ENCODE measurements at places on chromosomes 12 and 14. TPM values are rescaled to one million over a fixed set of nuclear protein-coding genes. Genes with fewer than 3 reads are reported as not detected.

GRCh38 chr12:34346372-34347034, 324.2 kb downstream of the ALG10 start:
- DNase-seq = no peak

DNA sequence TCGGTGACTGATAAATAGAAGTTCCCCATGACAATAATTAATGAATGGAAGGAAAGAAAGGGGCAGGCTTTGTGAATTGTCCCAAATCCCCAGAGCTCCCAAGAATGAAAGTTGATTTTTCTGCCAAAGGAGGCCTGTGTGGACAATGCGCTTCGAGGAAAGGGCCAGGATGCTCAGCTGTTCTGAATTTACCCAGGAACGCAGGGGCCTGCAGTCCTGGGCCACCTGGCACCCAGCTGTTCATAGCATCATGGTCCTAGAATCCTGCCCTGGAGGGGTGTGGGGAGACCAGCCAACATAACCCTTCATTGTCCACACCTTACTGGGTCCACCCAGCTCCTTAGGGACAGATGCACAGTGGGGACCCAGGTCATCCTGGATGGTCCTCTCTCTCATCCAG, 587.5 kb downstream of the BCL11B start:
- DNase-seq = no peak

- no peak for DNase-seq
These were observed 63.6 kb upstream of the DLK1 start for GRCh38 chr14:100662879-100663760.

GRCh38 chr14:32013083-32013482, 64.0 kb upstream of the ARHGAP5 start:
- DNase-seq = no peak

Gene PPFIBP1
- 6.8 TPM for polyA plus RNA-seq

Gene BEST3
- polyA plus RNA-seq = not detected

Gene MLH3
- 15.1 TPM for polyA plus RNA-seq

DNA sequence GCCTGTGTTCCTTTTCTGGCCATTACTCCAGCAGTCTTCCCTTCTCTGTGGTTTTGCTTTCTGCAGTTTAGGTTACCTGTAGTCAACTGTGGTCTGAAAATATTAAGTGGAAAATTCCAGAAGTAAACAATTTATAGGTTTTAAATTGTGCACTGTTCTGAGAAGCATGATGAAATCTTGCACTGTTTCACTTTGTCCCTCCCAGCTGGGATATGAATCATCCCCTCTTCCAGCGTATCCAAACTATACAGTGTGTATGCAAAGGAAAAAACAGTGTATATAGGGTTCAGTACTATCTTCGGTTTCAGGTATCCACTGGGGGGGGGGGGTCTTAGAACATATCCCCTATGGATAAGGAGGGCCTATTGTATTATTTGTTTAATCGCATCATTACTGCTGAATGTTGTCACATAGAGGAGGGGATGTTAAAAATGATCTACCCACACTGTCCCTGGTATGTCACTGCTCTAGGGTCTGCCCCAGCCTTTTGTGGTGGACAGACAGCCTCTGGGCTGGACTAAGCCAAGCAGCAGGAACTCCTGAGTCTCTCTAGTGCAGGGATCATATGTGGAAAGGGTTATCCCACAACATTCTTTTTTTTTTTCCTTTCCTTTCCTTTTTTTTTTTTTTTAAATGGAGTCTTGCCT, 109.1 kb upstream of the MAX start:
- no peak for DNase-seq

DNA sequence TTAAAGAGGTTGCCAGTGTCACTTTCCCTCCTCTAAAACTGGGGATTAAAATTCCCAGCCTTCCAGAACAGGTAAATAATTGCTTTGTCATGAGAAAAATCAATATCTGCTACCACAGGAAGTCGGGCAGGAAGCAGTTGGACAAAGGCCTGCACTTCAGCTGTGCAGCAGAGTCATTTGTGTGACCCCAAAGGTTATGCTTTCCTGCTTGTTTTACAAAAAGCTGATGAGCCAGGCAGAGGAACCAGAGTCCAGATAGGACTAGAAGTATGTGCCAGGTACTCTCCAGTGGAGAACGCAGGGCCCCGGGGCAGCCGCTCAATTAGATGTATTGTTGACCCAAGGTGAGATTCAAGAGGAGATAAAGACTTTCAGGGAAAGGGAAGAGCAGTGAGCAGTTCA, 117.1 kb upstream of the FRMD6 start:
- DNase-seq = no peak

Gene FGF23
- not detected for polyA plus RNA-seq

Gene KRT73
- polyA plus RNA-seq = not detected

Gene ACOT4
- 2.8 TPM for polyA plus RNA-seq

Gene TPPP2
- not detected for polyA plus RNA-seq

DNA sequence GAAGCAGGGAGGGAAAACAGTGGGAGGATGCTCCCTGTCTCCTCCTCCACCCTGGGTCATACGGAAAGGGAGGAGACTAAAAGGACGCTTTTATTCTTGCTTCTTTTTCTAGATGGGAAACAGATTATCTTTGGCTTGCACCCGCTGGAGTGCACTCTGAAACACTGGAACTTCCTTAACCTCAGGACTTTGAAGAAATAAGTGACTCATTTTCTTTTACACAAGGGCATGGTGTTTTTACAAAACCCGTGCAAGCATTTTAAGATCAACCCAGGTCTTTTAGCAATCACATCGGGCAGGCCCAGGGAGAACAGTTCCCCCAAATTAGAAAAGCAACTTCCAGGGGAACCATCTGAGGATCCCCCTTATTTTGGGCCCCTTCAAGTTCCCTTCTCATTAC, 80.9 kb upstream of the TSPAN11 start:
- no peak for DNase-seq

- no peak for DNase-seq
These were observed 116.7 kb downstream of the CACNA1C start for GRCh38 chr12:2169489-2169888.

Gene CLEC4C
- polyA plus RNA-seq = 1.9 TPM

DNA sequence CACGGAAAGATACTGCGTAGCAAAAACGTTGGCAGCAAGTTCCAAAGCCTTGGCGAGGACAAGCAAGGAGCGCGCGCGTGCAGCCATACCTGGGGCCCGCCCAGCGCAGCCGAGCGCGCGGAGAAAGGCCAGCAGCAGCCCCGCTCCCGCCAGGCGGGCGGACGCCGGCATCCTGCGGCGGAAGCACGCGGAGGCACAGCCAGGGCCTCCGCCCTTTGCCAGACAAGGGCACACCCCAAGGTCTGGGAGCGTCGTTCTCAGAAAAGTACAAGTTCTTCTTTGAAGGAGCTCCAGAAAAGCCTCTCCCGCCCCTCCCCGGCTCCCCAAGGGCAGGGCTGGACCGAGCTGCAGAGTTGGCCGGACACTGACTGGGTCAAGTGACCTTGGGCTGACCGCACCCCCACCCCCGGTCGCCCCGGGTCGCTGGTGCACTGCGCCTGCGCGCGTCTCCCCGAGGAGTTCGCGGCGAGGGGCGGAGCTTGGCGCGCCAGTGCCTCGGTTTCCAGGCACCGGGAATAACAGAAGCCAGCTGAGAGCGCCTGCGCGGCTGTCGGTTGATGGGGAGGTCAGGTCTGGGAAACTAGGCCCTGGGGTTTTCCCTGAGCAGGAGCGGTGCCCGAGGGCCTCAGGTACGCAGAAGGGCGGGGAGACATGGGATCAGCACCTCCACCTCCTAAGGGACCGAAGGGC, at the start of gene ZC2HC1C:
Gene ZC2HC1C, plus strand, starts transcription at position 521 of the 690 bp plus-strand sequence. CDS start 933 bp downstream, outside the sequence.
- no peak for DNase-seq

DNA sequence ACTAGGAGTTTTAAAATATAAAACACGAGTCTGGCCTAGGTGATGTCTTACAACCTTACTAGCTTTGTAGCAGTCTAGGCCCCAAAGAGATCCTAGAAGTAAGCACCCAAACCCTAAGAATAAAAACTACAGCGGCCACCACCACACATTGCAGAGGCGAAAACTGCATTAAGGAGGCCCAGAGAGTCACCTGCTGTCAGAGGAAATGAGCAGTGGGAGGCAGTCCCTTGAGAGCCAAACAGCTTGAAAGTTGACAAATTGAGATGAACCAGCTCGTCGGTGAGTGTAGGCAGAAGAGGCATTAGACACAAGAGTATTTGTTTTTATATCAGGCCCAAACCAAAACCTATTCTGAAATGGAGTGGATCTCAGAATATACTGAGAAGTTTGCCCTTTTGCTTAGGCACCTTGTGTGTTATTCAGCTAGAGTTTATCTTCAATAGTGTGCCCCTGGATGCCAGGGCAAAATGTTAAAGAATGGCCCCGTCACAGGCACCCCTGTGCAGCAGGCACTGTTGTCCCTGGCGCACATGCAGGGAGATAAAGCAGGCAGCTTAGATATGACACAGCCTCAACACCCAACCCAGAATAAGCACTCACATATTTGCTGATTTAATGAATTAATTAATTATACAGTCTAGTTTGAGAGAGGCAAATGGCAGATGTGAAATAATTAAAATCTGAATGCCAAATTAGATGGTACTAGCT, 56.7 kb downstream of the TTC7B start:
- DNase-seq = no peak

DNA sequence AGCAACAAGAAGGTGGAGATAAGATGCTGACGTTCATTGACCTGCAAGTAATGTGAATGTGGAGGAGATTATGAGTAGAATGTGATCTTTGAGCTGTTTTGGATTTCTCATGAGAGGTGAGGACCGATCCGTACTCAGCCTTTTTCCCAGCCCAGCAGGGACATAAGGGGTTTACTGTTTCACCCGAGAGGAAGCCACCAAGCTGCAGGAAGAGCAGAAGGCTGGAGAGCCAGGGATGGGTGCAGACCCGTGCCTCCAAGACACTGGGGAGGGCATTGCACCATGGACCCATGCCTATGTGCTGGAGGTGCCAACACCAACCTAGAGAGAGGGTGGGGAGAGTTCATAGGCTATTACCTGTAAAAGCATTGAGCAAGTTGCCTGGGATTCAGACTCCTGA, 206.0 kb upstream of the DIO3 start:
- DNase-seq = no peak

GRCh38 chr14:69667938-69668335, 56.5 kb downstream of the SUSD6 start:
- no peak for DNase-seq

Gene EIF2S3B
- polyA plus RNA-seq = 0.14 TPM

GRCh38 chr12:38544330-38545066, 227.9 kb downstream of the ALG10B start:
- DNase-seq = no peak

GRCh38 chr12:127422935-127423566, 843.9 kb upstream of the TMEM132C start:
- DNase-seq = no peak

GRCh38 chr12:4307593-4308333, 13.2 kb upstream of the TIGAR start:
- no peak for DNase-seq

DNA sequence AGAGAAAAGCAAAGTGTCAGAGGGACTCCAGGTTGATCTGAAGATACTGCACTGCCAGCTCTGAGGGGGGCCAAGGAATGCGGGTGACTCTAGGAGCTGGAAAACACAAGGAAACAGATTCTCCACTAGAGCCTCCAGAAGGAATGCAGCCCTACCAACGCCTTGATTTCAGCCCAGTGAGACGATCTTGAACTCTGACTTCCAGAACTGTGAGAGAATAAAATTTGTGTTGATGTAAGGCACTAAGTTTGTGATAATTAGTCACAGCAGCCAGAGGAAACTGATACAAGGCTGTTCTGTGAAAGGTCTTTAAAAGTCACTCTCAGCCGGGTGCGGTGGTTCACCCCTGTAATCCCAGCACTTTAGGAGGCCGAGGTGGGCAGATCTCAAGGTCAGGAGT, 34.2 kb downstream of the CKAP4 start:
- DNase-seq = no peak

All from GM12878 (cell line).